SJSA1 (cell line): ENCODE measurements at places on chromosomes 16 and 17. TPM values are rescaled to one million over a fixed set of nuclear protein-coding genes. Genes with fewer than 3 reads are reported as not detected.

GRCh38 chr17:75625813-75626486 lies 7.3 kb upstream of the SMIM5 start:
- H3K4me3 ChIP-seq = no peak overlapping the region
- H3K27ac ChIP-seq = no peak overlapping the region
- no peaks in the 10 kb centered on the region for H3K27me3 ChIP-seq
- no peaks in the 10 kb centered on the region for H3K4me1 ChIP-seq
- DNase-seq = no peak

DNA sequence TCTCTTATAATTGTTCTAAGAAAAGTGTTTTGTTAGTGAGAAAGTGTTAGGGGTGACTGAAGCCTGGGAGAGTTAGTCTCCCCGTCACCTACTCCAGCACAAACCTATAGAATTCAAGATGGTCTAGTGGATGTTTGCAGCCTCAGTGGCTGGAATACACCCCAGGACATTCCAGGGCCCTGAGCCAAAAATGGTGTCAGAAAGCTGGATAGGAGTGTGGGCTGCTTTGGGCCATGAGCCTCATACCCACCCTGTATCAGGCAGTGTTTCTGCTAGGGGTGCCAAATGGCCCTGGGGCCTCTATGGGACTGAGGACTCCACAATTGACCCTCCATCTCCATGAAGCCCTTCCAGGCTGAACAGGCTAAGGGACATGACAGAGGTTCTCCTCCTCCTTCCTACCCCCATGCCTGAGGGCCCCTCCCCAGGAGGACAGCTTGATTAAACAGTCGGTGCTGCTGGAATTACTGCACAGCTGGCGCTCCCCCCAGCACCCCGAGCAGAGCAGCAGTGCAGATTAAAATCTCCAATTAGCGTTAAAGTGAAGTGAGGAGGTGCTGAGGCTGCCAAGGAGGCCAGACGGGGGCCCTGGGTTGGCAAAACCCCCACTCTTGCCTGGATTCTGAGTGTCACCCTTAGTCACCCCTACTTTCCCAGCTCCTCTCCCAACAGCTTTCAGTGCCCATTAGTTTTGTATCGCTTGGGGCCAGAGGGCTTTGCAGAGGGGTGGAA lies 59.1 kb downstream of the NEUROD2 start:
- no peak overlapping the region for H3K27ac ChIP-seq
- no peak overlapping the region for H3K4me3 ChIP-seq
- peaks cover 3% of the 10 kb centered on the region; the same call in 1 of the 2 replicates for H3K36me3 ChIP-seq
- H3K4me1 ChIP-seq = no peaks in the 10 kb centered on the region
- no peak for DNase-seq
- no peaks in the 10 kb centered on the region for H3K27me3 ChIP-seq

GRCh38 chr16:79297296-79297695 lies 303.2 kb downstream of the MAF start:
- H3K36me3 ChIP-seq = no peaks in the 10 kb centered on the region
- no peak overlapping the region for H3K4me3 ChIP-seq
- no peak overlapping the region for H3K27ac ChIP-seq
- no peaks in the 10 kb centered on the region for H3K27me3 ChIP-seq
- DNase-seq = no peak
- H3K4me1 ChIP-seq = no peaks in the 10 kb centered on the region

DNA sequence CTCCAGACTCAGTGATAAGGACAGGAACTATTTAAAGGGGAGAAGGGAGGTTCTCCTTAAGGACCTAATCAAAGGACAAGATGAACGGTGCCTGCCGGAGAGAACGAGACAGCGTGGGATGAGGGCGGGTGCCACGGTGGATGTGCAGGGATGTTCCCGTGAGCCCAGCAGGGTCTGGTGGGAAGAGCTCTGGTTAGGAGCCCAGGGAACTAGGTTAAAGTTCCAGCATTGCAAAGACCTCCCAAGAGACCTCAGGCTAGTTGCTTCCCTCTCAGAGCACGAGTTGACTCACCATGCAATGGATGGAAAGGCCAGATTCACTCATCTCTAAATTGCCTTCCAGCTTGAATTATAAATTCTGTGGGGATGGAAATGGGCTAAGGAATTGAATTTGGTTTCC lies 14.7 kb downstream of the CCR7 start:
- H3K27me3 ChIP-seq = no peaks in the 10 kb centered on the region
- peaks cover 68% of the 10 kb centered on the region for H3K4me1 ChIP-seq
- no peak for DNase-seq
- H3K4me3 ChIP-seq = no peak overlapping the region

- no peak overlapping the region for H3K27ac ChIP-seq
- DNase-seq = no peak
- no peak overlapping the region for H3K4me3 ChIP-seq
Measured at GRCh38 chr17:9414471-9414870, 161.1 kb downstream of the STX8 start.

DNA sequence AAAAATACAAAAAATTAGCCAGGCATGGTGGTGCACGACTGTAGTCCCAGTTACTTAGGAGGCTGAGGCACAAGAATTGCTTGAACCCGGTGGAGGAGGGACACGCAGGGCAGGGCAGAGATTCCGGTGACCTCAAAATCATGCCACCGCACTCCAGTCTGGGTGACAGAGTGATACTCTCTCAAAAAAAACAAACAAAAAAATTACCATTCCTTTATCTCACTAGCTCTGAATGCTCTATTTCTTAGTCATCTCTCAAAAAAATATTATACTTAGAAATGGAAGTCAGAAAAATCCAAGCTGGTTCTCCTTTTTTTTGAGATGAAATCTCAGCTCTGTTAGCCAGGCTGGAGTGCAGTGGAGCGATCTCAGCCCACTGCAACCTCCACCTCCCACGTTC lies 40.8 kb downstream of the SPOP start:
- H3K27me3 ChIP-seq = no peaks in the 10 kb centered on the region
- H3K27ac ChIP-seq = peak overlapping the region; percentile 74
- no peak overlapping the region for H3K4me3 ChIP-seq
- peak; percentile 91 for DNase-seq

- H3K36me3 ChIP-seq = no peaks in the 10 kb centered on the region
- no peak for DNase-seq
- H3K27me3 ChIP-seq = no peaks in the 10 kb centered on the region
- no peak overlapping the region for H3K4me3 ChIP-seq
Measured at GRCh38 chr17:70752966-70753467, 583.7 kb downstream of the KCNJ2 start.

DNA sequence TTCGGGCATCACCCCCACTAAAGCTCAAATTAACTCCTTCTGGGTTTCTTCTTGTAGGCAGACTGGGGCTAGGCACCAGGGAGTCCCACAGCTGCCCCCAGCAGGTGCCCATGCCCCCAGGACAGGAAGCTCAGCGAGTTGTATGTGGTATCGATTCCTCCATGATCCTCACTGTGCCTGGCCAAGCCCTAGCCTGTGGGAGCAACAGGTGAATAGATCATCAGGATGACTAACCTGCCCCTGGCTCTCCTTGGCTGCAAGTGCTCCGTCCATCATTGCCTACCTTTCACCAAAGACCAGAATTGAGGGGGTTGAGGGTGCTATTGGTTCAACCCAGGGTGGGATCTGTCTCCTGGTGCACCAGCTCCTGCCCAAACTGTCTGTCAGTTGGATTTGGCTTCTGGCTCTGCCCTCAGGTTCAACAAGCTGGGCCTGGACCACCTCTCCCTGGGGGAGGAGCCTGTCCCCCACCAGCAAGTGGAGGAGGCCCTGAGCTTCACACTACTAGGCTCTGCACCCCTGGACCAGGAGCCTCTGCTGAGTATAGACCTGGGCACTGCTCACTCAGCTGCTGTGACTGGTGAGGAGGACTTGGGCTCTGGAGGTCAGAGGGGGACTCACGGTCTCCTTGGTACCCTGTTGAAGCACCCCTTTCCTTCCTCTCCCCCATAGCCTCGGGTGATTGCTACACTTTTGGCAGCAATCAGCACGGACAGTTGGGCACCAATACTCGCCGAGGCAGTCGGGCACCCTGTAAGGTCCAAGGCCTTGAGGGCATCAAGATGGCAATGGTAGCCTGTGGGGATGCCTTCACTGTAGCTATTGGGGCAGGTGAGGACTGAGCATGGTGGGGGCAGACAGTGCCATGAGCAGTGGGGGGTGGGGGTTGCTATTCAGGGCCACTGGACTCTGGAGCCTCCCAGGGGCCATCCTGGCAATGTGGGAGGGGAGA lies 3.1 kb upstream of the TRAF4 start:
- H3K4me1 ChIP-seq = peaks cover 19% of the 10 kb centered on the region
- H3K36me3 ChIP-seq = peaks cover 12% of the 10 kb centered on the region
- DNase-seq = no peak
- H3K27ac ChIP-seq = no peak overlapping the region
- no peak overlapping the region for H3K4me3 ChIP-seq

DNA sequence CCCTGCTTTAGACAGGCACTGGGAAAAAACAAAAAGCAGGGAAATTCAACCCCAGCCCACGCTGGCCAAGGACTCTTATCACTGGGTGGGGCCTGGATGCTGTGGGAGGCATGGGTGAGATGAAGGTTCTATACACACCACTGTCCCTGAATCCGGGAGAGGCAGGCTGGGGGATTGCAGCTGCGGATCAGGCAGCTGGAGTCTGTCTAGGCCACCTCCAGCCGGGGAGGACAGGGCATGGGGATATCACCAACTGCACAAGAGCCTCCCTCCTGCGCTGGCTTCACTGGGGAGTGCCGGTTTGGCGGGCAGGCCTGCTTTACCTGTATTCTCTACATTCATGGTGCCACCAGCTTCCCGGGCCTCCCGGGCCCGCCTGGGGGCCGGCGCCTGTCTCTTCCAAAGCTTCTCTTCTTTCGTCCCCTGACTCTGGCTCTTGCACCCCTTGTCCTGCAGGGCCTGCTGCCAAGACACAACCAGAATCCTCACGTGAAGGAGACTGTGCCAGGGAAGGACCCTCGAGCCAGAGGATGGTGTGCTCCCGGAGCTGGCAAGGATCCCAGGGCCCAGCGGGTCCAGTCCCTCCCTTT lies 13.9 kb downstream of the KIFC3 start:
- H3K4me3 ChIP-seq = no peak overlapping the region
- no peak for DNase-seq
- H3K27me3 ChIP-seq = no peaks in the 10 kb centered on the region
- H3K27ac ChIP-seq = no peak overlapping the region
- no peaks in the 10 kb centered on the region for H3K4me1 ChIP-seq
- H3K36me3 ChIP-seq = peaks cover 95% of the 10 kb centered on the region

- peaks cover 18% of the 10 kb centered on the region for H3K4me1 ChIP-seq
- DNase-seq = no peak
- peaks cover 48% of the 10 kb centered on the region for H3K36me3 ChIP-seq
- H3K27ac ChIP-seq = no peak overlapping the region
- H3K4me3 ChIP-seq = no peak overlapping the region
- H3K27me3 ChIP-seq = no peaks in the 10 kb centered on the region
Measured at GRCh38 chr17:4234401-4234800, 29.4 kb downstream of the ANKFY1 start.

DNA sequence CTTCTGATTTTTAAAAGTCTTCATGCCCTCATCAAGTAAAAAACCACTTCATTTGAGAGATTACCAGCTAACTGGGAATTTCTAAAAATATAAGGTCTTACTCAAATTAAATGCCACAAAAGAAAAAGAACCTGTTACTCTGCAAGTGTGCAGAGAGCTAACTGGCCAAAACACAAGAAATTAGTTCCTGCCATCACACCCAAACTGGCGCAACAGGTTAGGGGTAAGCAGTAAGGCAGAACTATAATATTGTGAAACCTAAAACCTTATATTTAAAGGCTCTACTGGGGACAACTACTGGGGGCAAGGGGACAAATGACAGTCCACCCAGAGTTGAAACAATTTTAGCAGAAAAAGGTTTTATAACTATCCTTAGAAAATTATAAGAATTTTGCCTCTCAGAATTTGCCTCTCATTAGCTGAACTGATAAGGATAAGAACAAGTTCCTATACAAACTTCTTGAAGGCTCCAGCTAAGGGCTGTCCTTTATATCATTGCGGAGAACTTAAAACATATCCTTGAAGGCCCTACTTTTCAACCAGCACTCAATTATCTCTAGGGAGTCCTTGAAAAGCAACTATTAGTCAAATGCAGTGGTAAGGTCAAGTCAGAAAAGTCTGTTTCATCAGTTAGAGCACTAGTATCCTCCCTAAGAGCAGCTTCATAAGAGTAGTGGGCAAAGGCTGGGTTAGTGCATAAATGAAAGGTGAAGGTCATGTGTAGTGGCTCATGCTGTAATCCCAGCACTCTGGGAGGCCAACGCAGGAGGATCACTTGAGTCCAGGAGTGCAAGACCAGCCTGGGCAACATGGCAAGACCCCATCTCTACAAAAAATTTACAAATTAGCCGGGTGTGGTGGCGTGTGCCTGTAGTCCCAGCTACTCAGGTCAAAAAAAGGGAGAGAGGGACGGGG lies 31.5 kb downstream of the SMURF2 start:
- DNase-seq = no peak
- H3K27ac ChIP-seq = no peak overlapping the region
- no peaks in the 10 kb centered on the region for H3K27me3 ChIP-seq
- no peak overlapping the region for H3K4me3 ChIP-seq

DNA sequence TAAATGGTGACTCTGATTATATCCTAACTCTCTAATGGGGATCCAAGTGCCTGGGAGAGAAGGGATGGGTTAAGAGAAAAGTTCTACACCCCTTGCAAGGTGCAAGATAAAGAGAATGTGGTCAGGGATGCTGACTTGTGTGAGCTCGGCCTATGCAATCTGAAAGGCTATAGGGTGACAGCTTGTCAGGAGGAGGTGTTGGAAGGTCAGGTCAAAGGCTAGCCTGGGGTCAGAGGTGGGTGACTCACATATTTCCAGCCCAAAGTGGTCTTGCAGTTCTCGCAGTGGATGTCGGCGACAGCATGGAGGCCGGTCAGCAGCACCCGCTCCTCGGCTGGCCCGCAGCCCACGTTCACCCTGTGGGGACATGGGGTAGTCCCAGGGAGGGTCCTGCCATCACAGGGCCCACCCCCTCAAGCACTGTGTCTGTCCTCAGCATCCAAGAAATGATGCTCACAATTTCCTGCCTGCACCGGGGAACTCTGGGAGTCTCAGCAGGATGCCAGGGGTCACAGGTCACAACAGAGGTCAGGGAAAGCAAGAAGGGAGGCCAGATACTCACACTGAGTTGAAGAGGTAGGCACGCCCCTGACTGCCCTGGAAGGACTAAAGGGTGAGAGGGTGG lies 1.4 kb downstream of the YPEL3 start:
- no peak overlapping the region for H3K27ac ChIP-seq
- H3K36me3 ChIP-seq = 0 out of 2 replicates have a peak, but pooled peaks cover 8% of the 10 kb centered on the region
- peaks cover 23% of the 10 kb centered on the region for H3K4me1 ChIP-seq
- DNase-seq = no peak

DNA sequence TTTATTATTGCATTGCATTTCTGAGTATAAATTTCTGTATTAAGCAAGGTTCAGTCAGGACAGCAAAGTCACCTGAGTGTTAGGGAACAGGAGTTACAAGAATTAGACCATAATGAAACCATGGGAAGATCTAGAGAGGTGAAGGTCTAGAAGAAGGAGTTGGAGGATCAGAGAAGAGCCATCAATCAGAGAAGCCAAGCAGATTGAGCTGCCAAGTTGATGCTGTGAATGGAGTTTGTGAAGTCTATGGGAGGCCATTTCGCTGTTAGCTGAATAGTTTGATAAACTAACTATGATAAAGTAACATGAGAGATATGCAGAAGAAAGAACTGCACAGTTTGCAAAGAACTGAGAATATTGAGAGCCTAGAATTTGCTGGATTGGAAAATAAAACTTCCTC lies 40.4 kb downstream of the FBXL20 start:
- no peaks in the 10 kb centered on the region for H3K27me3 ChIP-seq
- no peaks in the 10 kb centered on the region; the same call in 1 of the 2 replicates for H3K4me1 ChIP-seq
- H3K4me3 ChIP-seq = no peak overlapping the region
- H3K36me3 ChIP-seq = no peaks in the 10 kb centered on the region
- H3K27ac ChIP-seq = no peak overlapping the region

EXOSC6 gene
- 32.1 and 35.0 TPM in 2 replicates for total RNA-seq

PIK3R6 gene
- not detected in 2 replicates for total RNA-seq

JUP gene
- 1.1 and 2.2 TPM in 2 replicates for total RNA-seq

CCL1 gene
- total RNA-seq = not detected in 2 replicates
